ENCODE measurements at places on chromosomes 2 and 18. TPM values are rescaled to one million over a fixed set of nuclear protein-coding genes. Genes with fewer than 3 reads are reported as not detected.

The FOXD4L1 gene
- total RNA-seq, result not detected

- no peak for DNase-seq
These were observed 1.7 kb upstream of the HS6ST1 start for GRCh38 chr2:128320192-128320905.

The HRH4 gene
- total RNA-seq, result not detected

The GPR17 gene
- total RNA-seq, result not detected

The HOXD10 gene
- not detected for total RNA-seq

The NEURL3 gene
- 0.67 TPM for total RNA-seq
